ENCODE measurements at places on chromosomes 7 and 10.

- no peak for DNase-seq
Measured at GRCh38 chr7:73418113-73418703, 15.4 kb upstream of the FZD9 start.

DNA sequence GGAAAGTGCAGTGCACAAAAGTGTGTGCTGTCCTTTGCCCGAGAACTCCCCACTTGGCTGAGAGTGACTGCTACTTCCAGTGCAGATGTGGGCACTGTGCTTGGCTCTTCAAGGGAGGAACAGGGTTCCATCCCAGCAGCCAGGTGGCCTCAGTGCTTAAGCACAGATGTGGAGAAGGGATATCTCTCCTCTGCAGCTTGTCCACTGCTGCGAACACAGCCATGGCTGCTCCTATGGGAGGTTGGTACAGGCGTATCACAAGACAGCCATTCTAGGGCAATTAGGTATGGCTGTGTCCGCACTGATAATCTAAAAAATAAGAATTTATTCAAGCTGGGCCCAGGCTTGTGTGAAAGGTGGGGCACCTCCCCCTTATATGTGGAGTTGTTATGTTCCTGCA, 66.6 kb downstream of the GLCCI1 start:
- no peak for DNase-seq

GRCh38 chr7:26143298-26144048, 8.5 kb upstream of the NFE2L3 start:
- DNase-seq: no peak

- no peak for DNase-seq
Measured at GRCh38 chr10:51619365-51619764, 80.0 kb downstream of the CSTF2T start.

- DNase-seq: no peak
Measured at GRCh38 chr7:151465169-151465568, 25.2 kb upstream of the CRYGN start.

DNA sequence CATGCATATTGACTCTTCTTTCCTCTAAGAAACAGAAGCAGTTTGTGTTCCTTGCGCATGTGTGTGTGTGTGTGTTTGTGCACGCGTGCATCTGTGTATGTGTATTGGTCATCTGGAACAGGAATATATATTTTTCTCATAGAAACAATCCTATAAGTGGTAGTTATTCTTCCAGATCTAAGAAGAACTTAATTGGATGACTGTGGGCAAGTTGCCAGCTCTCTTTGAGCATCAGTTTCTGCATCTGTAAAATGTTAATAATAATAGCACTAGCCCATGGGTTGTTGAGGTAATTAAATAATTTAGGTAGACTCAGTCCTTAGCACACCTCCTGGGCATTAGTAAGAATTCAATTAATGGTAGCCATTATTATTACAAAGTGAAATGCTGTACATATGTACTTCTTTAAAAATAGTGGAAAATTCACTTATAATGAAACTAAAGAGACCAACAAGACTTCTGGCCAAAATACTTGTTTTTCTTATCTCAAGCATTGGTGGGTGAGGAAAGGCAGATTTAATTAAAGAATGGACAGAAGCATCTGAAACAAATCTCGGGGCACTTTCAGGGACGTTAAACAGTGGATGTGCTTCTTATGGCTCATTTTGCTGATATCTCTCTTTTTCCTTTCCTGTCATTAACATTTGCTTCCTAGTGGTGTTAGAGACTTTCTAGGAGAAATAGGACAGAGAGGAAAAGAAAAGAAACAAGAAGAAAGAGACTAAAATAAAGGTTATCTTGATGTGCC, 124.9 kb upstream of the HABP2 start:
- no peak for DNase-seq

DNA sequence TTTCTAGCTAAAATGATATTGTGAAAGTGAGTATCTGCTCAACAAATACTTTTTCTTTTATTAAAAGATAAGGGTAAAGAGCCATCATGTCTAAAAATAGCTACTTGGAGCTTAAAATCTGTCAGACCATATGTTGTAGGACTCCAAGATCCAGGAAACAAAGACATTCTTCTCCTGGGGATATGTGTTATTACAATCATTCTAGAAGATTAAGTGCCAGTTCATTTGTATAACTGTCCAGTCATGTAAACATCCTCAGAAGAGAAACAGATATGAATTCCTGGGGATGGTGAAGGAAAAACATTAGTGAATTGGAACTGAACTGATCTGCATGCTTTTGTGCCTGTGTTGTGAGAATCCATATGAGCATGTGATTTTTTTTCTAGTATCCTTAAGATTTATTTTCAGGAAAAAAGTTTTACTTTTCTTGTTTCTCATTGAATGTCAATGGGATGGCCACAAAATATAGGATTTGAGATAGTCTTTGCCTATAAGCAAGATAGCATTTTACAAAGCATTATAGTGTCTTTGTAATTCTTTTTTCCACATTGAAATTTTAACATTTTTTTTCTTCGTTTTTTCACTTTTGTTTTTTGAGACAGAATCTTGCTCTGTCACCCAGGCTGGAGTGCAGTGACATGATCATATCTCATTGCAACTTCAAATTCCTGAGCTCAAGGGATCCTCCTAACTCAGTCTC, 14.4 kb upstream of the MTERF1 start:
- DNase-seq: no peak

GRCh38 chr7:153027210-153027609, 267.7 kb downstream of the ACTR3B start:
- DNase-seq: no peak

DNA sequence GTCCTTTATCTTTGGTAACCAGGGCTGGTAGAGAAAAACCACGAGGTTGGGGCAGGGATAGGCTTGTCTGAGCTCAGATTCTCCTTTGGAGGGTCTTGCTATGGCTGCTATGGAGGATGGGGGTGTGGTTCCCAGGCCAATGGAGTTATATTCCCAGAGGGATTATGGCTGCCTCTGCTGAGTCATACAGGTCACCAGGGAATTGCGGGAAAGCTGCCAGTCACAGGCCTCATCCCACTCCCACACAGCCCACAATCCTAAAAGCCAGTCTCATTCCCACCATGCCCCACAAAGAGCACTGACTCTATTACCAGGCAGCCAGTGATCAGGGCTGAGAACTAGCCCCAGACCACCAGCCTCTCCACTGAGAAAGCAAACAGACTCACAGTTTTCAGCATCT, 316.6 kb upstream of the TMEM229A start:
- DNase-seq: no peak

DNA sequence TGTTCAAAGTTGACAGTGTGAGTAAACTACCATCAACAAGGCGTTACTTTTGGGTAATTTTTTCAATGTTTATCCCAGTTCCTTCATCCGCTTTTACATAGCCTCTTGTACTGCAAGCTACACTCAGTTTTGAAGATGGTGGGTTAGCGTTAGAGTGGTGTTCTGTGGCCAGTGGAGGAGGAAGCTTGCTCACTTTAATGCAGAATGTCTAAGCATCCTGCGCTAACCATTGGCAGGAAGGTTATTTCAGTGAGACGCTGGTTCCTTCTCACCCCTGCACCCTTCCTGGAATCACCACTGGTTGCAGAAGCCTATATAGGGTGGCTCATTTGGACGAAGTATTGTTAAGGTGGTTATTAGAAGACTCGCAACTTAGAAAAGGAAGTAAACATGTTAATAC, 159.1 kb downstream of the CELF2 start:
- no peak for DNase-seq
